ENCODE measurements at places on chromosomes 16 and 17.

- peak; percentile 71 for DNase-seq
Observed at GRCh38 chr17:75549246-75550138, 24.0 kb downstream of the LLGL2 start.

GRCh38 chr16:59048876-59049275 is 314.8 kb upstream of the GOT2 start:
- no peak for DNase-seq

DNA sequence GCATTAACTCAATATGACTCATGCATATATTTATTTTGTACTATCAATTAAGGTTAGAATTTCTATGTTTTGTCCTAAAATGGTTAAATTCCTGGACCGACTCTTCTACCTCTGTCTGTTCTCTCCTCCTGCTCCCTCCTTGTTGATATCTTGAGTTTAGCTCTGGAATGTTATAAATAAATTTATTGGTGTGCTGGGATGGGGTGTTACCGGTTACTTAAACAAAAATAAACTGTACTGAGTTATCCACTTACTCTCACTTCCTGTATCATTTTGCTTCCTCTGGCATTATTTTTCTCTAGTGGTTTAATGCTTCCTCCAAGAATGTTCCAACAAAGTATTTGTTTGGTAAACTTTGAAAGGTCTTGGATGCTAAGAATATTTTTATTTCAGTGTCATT is 120.1 kb downstream of the ABCA8 start:
- DNase-seq: no peak

DNA sequence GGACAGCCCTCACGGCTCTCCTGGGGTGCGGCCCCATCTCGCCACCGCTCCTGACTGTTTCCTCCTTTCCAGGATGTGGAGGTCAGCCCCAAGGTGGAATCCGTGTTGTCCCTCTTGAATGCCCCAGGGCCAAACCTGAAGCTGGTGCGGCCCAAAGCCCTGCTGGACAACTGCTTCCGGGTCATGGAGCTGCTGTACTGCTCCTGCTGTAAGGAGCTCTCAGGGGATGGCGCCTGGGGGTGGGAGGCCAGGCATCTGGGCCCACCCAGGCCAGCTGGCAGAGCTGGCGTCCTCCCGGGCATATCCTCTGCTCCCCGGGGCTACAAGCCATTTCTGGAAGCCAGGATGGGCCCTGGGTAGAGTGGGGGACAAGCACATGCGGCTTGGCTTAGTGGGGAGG is 13.2 kb downstream of the IL34 start:
- DNase-seq: no peak

DNA sequence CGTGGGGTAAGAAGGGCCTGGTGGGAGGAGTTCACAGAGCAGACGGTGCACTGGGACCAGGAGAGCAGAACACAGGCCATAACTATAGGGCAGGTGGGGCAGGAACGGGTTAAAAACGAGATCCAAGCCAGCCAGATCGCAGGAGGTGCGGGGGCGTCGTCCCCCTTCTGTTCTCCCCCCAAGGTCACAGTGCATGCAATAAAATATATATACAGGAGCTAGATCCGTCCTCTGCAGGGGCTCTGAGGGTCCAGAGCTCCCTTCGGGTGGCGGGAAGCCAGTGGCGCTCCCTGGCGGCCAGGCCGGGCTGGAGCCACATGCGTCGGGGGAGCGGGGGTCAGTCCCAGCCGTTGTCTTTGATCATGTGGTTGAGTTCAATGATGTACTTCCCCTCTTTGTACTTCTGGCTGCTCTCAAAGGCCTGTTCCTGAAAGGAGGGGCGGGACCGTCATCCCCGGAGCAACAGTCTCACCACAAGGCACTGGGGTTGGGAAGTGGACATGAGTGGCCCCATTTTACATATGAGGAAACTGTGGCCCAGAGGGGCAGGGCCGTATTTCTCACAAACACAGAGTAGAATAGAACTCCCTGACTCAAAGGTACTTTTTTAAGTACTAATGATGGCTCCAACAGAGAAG is 768 bp upstream of the TBX6 start:
- no peak for DNase-seq

DNA sequence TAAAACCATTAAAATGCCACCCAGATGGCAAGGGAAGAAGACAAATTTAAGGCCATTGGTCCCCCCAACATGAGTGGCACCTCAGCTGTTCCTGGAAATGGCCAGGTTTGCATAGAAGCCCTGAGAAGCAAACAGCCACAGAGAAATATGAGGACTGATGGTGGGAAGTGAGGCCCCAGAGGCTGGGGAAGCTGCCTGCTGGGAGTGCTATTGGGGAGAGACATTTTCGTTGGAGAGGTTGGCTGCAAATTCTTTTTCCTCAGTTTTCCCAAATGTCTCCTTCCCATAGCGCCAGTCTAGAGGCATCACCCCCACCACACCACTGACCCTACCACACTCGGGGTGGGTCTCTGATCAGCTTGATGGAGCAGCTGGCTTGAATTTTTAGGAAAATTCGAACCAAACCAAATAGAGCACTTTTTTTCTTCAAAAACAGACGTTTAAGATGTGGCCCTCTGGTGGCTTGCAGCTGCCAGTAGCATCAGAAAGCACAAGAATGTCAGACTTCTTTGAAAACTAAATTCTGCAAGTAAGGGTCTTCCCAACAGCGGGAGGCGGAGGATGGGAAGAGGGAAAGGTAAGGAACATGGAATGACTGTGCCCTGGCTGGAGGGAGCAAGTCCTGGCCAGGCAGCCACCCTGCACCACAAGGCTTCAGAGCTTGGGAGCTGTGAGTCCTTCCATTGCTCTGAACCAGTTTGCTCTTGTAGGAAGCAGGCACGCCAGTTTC is 13.2 kb upstream of the SLC12A3 start:
- no peak for DNase-seq

GRCh38 chr16:82735186-82735585 is 108.4 kb downstream of the CDH13 start:
- DNase-seq: no peak

GRCh38 chr17:43986225-43986981 is 18.0 kb upstream of the NAGS start:
- DNase-seq: no peak

DNA sequence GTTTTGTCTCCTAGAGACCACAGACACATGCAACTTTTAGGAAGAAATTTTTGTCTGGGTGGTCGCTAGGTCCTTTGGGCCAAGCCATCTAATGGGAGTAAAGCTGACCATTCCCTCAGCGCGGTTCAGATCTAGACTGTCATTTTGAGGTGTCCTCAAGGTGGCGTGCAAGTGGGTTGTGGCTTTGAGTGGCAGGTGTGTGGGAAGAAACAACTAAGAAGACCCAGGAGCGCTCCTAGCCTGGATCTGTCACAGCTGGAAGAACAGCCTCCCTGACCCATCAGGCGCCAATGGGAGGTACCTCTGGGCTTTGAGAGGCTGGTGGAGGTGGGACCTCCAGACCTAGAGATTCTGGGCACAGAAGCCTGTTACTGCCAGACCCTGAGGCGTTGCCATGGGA is 645.1 kb downstream of the KCNJ18 start:
- no peak for DNase-seq

DNA sequence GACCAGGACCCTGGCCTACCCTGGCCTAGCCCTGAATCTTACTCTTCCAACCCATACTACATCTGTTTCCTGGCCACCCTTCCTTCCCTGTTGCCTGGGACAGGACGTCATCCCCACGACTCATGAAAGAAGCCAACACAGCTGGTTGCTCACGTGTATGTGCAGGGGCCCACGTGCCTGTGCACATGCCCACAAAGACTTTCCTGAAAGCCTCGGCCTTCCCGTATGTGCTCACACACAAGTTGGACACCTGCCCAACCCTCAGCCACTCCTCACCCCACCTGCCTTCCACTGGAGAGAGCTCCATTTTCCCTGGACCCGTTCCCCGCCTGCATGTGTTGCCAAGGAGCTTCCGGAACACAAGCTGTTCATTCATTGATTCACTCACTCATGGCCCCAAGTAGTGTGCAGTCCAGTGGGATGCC is 7.0 kb downstream of the PLXDC1 start:
- peak; percentile 89 for DNase-seq

DNA sequence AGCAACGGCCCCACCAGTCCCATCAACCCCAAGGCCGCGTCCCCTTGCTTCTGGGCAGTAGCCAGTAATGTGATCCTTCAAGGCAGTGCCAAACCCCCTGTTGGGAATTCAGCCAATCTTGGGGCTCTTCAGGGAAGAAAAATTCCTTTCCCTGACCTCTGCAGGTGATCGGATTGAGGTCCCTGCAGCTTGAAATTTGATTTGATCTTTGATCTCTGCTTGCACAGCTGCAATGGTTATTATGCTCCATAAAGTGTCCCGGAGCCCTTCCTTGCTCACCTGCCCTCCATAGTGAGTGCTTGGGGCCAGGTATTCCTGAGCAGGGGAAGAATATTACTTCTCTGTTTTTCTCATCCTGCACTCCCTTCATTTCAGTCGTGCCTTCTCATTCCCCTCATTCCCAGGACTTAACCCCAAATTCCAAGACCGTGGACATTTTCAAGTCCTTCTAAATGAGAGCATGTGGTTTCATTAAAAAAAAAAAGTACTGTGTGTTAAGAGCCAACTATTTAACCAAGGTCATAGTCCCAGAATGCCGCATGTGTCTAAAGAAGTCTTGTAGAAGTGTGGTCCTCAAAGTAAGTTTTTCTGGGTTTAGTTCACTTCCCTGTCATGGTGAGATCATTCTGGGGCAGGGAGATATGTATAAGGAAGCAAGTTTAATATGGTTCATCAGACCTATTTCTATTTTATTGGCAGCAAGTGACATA is 56.3 kb downstream of the SOX9 start:
- DNase-seq: no peak
